ENCODE measurements at places on chromosomes 13 and 19. TPM values are rescaled to one million over a fixed set of nuclear protein-coding genes. Genes with fewer than 3 reads are reported as not detected.

DNA sequence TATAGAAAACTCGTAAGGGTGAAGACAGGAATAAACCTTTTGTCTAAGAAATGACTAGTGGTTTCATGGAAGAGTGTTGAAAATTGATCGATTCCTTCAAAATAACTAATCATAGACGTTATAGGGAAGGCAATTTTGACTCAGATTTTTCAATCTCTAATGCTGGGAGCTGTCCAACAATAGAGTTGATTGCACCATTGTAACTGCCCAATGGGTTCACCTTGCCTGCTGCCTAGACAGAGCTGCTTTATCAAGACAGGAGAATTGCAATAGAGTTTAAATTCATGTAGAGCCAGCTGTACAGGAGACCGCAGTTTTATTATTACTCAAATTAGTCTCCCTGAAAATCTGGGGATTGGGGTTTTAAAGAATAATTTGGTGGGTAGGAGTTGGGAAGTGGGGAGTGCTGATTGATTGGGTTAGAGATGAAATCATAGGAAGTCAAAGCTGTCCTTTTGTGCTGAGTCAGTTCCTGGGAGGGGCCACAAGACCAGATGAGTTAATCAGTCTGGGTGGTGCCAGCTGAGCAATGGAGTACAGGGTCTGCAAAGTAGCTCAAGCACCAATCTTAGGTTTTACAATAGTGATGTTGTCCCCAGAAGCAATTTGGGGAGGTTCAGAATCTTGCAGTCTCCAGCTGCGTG lies 16.8 kb upstream of the ADGRE2 start:
- no peak for DNase-seq

- no peak for DNase-seq
These were observed 151.6 kb downstream of the FOXO1 start for GRCh38 chr13:40514802-40515201.

DNA sequence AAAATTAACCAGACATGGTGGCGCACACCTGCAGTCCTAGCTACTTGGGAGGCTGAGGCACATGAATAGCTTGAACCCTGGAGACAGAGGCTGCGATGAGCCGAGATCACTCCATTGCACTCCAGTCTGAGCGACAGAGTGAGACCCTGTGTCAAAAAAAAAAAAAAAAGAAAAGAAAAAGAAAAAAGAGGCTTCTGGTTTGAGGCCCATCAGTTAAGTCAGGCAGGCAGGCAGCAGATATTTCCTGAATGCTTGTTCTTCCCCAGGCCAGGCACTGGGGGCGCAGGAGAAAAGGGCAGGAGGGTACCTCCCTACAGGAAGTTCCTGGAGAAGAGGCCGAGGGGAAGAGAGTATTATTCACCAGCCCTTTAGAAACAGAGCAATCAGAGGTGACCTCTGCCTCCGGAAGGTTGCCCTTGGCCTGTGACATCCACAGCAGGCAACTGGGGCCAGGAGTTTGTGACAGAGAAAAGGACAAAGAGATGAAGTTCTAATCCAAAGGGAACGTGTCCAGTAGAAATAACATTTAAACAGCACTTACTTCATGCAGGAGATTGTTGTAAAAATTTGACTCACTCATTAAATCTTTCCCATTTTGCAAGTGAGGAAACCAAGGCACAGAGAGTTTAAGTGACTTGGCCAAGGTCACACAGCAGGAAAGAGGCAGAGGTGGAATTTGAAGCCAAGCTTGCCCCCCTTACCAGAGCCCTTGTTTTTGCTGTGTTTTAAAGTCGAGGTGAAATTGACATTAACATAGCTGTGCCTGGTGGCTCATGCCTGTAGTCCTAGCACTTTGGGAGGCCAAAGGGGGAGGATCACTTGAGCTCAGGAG lies 4.3 kb upstream of the RLN3 start:
- DNase-seq, result peak; percentile 58

GRCh38 chr13:30222254-30222653 lies 85.1 kb downstream of the KATNAL1 start:
- DNase-seq, result no peak

DNA sequence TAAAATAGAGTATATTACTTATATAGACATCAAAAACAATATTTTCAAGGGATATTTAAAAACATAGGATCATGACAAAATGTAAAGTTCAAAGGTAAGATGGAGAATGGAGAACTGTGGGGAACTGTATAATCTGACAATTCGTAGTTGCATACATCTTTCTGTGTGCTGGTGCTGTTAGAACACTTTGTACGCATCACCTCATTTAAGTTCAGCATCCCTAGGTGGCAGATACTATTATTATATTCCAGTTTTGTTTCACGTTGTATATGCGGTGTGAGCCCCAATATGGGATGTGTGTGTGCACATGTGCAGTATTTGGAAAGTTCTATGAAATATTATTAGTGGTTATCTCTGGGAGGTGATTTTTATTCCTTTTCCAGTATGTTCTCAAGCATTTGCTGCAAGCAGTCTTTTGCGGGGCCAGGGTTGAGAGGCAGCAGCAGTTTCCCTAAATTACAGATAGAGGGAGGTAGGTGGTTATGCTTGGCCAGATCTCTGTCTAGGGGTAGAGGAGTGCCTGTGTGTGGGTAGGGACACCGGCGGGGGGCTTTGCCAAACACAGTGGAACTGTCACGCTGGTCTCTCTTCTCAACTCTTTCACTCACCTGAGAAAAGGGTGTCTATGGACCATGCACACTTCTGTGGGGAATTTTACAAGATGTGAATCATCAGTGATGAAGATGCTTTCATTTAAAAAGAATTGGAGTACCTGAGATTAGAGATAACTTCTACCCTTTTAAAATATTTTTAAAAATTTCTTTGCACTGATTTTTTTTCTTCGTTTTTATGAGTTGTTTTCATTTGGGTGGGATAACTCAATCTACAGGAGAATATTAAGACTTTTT lies 55.6 kb upstream of the ALOX5AP start:
- peak; percentile 50 for DNase-seq

Gene SHANK1
- polyA plus RNA-seq, result 1.2 TPM

DNA sequence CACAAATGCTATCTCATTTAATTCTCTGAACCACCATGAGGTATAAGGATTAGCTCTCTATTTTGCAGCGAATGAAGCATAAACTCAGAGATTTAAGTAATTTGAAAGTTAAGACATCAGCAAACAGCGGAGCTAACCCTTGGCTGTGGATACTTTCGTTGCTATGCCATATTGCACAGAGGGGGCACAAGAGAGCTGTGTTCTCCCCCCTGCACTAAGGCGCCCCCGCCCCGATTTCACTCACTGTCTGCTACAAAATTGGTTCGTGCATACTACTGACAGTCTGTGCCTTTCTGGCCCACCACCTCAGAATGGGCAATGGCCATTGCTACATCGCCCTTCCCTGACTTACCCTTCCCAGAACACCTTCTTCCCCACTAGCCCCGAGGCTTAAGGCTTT lies 105.7 kb upstream of the OBI1 start:
- no peak for DNase-seq

DNA sequence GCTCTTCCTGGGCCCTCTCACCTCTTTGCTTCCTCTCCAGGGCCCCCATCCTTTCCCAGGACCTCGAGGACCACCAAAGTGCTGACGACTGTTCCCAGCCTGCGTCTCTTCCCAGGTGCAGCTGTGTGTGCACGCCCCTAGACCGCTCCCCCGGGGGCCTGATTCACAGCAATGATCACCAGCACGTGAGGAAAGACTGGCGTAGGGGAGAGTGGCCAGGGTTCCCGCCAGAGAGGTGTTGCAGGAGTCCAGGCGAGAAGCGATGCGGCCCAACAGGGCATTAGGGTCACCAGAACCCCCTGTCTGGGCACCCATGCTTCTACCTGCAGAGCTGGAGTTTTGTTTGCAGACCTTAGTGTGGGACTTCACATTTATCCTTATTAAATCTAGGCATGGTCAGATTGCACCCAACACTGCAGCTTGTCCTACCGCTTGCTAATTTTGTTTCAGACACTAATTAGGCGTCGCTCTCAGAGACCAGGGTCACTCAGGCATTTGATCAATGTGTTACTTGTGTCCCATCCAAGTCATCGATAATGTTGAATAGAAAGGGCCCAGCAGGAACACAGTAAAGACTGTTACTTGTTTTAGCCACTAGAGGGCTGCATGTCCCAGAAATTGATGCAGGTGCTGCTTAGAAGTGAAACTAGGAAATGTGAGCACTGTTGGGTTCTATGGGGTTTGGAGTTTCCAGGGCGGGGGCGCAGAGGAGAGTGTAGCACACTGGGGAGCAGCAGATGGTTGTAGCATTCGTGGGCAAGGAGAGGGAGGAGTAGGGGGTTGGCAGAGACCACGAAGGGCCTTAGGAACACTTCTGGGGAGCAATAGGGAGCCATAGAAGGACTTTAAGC lies 53.2 kb downstream of the CDADC1 start:
- peak; percentile 41 for DNase-seq

- no peak for DNase-seq
These were observed 56.1 kb upstream of the RNF113B start for GRCh38 chr13:98233127-98233526.

- DNase-seq, result peak; percentile 76
These were observed 2.3 kb downstream of the KISS1R start for GRCh38 chr19:919199-920050.

DNA sequence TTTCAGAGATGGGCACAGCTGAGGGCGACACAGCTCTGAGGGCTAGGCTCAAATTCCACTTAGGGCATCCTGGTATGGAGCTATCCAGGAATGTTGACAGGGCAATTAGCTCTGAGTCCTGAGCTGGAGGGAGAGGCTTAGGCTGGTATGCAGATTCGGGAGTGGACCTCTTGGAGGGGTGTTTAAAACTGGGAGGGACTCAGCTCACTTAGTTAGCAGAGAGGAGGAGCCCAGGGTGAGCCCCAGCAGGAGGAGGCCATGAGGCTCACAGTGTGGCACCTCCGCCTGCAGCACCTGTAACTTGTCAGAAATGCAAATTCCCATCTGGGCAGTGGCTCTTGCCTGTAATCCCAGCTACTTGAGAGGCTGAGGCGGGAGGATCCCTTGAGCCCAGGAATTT lies 10.2 kb upstream of the NOP53 start:
- DNase-seq, result no peak

DNA sequence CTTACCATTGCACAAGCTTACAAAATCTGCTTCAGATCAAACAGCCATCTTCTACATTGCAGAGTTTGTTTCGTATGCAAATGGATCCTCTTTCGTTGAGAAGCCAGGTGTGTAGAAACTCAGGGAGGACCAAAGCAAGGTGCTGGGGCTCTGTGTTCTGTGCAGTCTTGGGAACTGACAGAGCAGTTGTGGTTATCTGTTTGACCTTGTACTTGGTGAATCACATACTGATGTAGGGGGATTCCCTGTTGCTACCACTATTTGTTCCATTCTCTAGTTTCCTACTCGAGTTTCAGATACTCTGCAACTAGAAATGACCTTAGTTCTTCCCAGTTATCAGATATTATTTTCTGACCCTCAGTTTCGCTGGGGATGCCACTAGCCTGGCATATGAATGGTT lies 95.2 kb upstream of the CLDN10 start:
- no peak for DNase-seq

Gene CEBPA
- 14.6 TPM for polyA plus RNA-seq

- DNase-seq, result no peak
These were observed 8.0 kb upstream of the PDE4C start for GRCh38 chr19:18234194-18234593.

GRCh38 chr13:44703371-44703770 lies 127.2 kb upstream of the TSC22D1 start:
- no peak for DNase-seq

DNA sequence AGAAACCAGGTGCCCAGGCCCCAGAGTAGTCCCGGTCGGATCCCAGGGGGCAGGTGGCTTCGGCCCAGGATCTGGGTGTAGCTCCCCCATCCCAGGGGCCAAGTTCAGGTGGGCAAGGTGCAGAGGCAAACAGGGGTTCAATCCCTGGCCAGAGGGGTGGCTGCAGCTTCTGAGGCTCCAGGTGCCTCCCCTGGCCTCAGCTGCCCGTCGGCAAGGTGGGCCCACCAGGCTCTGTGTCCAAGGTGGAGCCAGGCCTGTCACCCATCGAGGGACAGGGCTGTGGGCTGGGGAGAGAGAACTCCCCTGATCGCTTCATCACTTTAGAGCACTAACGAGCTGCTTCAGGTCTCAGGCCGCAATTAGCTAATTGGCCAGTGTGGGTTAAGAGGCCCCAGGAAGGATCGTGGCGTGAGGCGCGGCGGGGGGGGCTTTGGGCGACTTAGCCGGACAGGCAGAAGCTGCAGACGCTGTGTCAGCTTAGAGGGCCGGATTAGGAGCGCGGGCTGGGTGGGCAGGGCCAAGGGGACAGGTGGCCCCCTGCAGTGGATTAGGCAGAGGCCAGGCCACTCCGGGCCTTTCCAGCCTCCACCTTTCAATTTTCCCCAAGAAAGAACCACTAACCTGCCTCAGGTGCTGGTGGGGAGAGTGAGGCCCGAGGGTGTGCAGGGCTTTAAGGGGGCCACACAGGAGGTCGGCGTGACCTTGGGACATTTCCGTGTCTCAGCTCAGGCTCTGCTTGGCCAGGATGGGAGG lies 2.8 kb upstream of the RAX2 start:
- DNase-seq, result peak; percentile 6

Gene CGB2
- polyA plus RNA-seq, result not detected

DNA sequence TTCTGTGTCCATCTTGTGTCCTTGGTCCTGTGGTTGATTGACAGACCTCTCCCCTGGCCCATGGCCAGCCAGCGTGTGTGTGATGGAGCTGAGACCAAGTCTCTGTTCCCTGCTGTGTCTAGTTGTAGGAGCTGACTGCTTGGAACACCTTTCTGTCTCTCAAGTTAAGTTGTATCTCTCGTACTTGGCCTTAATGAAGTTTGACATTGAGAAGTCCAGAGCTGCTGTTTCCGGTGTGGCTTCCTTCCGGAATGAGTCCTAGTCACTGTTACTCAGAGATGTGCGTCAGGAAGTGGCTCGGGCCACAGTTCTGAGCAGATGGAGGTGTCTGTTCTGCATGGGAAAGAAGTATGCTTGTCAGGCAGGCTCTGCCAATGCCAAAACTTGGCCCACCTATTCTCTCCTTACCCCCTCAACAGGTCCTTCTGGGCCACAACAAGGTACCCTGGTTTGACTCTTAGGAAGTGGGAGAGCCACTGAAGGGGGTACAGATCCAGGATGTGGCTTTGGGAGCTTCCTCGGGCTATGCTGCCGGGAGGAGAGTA lies 54.3 kb downstream of the GATAD2A start:
- peak; percentile 41 for DNase-seq

Gene SHC2
- 40.7 TPM for polyA plus RNA-seq

DNA sequence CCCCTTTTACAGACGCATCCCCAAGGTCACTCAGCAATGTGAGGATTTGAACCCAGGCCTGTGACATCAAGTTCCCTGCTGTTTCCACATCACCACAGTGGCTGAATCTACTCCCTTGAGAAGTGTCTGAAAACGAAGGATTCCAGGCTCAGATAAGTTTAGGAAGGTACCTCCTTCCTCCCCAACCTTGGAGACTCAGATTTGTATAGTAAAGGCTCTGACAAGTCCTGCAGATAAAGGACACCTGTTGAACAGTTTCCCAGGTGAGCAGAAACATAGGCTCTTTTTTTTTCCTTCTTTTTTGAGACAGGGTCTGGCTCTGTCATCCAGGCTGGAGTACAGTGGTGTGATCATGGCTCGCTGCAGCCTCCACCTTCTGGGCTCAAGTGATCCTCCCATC lies 56.4 kb upstream of the PTPRS start:
- no peak for DNase-seq

Gene TYROBP
- 87.2 TPM for polyA plus RNA-seq

DNA sequence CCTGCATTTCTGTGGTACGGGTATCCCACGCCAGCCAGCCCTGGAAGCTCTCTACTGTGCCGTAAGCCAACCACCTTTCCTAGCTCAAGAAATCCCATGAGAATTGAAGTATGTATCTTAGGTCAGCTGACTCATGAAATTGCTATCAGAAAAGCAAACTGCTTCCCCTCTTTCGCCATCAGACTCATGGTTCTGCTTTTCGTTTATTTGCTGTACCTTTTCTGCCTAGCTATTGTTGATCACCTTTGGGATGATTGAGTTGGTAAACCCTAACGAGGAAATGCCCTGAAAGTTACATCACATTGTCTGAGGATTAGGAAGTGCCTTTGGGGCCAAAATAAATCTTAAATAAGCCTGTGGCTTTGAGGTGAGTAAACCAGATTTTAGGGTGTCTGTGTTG lies at the start of gene ADGRE3:
Gene ADGRE3, minus strand, starts transcription at position 81 of the 400 bp plus-strand sequence. Its CDS starts 74 bp downstream, at position 7.
- DNase-seq, result no peak
